Caki2 (cell line): ENCODE measurements at places on chromosomes 16 and 17.
A peak's percentile ranks its signal among the peaks of the same experiment; 100 is the strongest.

DNA sequence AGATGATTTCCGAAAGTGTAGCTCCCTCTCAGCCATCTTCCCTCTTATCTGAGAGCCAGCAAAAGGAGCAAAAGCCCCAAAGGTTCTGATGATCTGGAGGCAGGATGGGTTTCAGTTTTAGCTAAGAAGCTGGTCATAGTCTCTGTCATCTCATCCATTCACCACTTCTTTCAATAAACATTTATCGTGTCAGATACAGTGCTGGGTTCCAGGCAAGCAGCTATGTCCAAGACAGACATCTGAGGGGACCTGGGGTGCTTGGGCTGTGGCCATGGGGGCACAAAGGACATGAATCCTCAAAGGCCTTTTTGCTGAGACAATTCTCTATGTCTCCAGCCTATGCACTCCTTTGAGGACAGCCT is 1.0 kb upstream of the ETV4 start:
- no peak for DNase-seq

DNA sequence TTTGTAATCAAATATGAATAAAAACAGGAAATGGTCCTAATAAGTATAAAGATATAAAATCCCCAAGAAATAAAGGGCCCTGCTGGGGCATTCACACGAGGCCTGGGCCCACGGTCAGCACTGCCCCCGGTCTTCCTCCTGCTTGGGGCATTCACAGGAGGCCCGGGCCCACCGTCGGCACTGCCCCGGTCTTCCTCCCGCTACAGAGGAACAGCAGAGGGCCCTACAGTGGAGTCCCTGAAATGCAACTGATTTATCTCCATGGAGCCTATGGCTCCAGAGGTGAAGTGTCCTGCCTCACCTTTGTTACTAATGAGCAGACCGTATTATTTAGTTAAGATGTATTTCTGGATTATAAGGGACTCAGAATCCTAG is 46.5 kb downstream of the MAP1LC3B start:
- no peak for DNase-seq

DNA sequence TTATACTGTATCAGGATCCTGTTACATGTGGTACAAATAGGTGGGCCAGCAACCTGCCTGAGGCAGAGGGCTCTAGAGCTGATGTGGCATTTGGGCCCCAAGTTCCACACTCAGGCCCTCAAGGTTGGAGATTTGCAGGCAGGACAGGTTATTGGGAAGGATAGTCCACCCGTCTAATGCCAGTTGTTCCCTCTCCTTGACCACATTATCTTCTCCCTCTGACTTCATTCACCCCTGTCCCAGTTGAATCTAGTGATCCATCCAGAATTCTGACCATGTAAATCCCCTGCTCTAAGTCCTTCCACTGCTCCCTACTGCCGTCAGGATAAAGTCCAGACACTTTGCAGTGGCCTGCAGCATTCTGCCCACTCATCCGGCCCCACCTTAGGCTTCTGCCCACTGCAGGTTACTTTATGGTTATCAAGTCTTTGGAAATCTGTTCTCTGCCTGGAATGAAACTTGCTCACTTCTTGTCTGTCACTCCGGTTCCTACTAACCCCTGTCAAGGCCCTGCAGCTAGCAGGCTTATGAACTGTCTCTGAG is 1.9 kb upstream of the NFATC3 start:
- DNase-seq: no peak

DNA sequence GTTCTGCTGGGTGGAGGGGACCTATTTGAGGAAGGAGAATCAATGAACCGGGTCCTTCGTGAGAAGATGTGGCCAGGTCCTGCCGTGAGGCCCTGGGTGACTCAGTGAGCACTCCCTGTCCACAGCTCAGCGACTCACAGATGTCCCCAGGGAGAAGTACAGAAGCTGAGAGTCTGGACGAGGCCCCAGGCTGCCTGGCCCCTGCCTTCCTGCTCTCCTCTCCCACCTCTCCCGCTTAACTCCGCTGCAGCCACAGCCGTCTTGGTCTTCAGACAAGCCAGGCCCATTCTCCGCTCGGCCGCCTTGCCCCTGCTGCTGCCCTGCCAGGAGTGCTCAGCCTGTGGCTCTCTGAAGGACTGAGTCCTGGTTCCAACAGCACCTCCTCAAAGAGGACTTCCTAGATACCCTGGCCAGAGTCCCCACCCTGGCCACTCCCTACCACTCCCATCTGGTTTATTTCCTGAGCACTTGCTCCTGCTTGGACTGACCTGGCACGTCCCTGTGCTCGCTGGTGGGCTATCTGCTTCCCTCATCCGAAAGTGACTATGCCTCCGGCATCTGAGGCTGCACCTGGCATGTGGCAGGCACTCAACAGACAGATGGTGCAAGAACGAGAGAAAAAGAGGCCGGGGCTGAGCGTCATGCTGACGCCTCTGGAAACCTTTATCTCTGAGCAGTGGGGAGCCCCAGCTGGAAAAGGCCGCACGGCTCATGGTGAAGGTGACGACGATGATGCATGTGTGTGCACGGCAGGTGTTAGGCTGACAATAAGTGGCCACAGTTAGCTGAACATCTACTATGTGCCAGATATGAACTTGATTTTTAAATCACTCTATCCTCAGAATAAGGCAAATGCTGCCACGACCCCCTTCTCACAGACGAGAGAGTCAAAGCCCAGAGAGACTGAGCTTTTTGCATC is 9.2 kb upstream of the TNFRSF13B start:
- DNase-seq: peak; percentile 43

GRCh38 chr17:34173241-34173640 is 81.8 kb upstream of the CCL2 start:
- no peak for DNase-seq

DNA sequence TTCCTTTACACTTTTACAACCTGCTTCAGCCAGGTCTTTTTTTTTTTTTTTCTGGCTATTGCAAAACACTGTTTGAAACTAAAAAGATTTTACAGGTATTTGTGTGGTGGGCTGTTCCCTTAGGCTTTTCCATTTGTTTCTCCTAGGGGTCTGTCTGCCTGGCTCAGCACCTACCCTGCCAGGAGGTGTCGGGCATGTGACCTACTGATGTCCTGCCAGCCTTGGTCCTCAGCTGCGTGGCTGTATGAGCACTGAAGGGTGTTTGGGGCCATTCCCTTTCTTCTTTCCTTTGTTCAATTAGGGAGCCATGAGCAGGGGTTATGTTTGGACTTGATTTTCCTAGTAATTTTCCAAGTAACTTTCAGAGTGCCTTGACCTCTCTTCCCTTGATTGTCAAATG is 269.2 kb upstream of the SALL1 start:
- DNase-seq: no peak

- no peak for DNase-seq
Observed at GRCh38 chr17:73603971-73604370, 40.3 kb downstream of the SDK2 start.

DNA sequence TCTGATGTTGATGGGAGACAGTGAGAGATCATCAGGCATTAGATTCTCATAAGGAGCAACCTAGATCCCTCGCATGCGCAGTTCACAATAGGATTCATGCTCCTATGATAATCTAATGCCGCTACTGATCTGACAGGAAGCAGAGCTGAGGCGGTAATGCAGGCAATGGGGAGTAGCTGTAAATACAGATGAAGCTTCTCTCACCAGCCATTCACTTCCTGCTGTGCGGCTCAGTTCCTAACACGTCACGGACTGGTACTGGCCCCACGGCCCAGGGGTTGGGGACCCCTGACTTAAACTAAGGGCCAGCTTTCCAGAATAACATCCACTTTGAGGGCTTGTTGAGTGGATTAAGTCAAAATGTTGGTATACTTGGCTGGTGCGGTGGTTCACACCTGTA is 2.6 kb upstream of the TMEM219 start:
- no peak for DNase-seq

DNA sequence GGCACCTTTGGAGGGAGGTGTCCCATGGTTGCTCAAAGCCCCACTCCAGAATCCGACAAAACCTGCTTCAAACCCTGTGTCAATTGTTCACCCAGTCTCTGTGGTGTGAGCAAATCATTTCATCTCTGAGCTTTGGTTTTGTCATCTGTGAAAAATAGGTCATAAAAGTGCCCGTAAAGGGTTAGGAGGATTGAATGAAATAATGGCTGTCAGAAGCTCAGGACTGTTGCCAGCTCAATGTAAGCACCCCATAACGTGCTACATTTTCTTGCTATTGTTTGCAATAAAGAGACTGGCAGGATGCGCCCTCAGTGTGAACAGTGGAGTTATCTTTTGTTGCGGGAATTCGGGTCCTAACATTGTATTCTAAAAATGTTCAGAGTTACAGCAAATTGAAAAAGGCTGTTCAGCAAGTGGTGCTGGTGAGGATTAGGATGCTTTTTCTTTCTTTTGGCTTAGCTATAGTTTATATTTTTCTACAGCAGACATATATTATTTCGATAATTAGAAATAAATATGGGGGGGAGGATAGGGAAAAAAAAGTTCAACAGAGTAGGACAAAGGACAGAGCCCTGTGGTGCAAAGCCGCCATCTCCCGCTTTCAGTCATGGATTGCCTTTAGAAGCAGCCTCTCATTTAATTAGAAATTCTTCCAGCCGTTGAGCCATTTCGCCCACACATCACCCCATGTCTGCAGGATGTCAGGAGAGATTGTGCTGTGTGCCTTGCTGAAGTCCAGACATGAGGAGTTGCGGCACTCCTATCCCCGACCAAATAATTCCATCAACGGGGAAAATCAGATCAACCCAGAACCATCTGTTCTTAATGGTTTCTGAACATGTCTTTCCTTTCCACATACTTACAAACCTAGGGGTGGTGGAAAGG is 20.9 kb upstream of the PYY start:
- no peak for DNase-seq

DNA sequence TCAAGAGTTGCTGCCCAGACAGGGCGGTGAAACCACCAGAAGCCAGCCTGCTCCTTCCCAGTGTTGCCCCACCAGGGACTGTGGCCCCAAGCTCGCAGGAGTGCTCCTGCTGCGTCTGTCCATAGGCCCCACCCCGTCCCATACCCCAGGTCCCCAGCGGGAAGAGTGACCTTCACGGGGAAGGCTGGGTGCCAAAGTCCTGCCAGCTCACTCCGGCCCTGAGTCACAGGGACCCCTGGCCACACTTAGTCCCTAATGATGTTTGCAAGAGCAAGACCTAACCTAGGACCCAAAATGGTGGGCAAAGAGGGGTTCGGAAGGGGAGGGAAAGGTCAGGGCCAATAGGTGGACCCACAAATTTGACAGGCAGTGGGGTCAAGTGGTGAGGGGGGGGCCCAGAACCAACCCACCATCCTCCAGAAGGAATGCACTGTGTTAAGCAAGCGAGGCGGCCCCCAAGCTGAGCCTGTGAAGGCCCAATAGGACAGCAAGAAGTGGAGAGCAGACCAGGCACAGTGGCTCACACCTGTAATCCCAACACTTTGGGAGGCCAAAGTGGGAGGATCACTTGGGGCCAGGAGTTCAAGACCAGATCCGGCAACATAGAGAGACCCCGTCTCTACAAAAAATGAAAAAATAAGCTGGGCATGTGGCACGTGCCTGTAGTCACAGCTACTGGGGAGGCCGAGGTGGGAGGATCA is 3.3 kb downstream of the DOK4 start:
- no peak for DNase-seq

GRCh38 chr17:14360856-14361255 is 60.0 kb downstream of the HS3ST3B1 start:
- no peak for DNase-seq
